T-helper 2 cell (primary cell): ENCODE measurements at places on chromosomes 7 and 10.

GRCh38 chr7:125934539-125934938, 1004.9 kb upstream of the POT1 start:
- DNase-seq = no peak

DNA sequence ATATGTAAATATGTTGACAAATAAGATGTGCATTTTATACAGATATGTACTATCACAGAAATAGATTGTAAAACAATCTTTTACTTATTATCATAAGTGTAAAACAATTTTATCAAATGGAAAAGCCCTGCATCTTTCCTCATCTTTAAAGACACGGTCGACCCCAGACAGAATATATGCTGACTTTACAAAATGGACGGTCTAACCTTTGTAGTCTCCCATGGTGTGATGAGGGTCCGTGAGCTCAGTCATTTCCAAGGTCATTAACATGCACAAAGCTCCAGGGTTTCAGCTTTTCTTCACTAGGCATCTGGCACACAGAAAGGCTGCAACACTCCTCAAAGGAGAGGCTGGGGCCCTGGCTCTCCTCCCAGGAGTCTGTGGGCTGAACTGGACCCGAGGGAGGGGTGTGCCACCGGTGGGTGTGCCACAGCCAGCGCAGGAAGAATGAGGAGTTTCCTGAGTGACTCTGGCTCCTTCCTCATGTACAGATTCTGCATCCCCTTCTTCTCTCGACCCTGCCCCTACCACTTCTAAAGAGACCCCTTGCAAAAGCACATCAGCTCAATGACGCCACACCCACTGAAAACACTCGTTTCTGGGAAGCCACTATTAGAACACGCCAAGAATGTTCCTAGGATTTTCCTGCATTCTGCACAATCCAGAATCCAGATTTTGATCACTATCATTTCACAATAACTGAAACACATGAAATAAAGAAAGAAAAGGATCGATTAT, 26.2 kb upstream of the ABLIM1 start:
- no peak for DNase-seq

GRCh38 chr7:96084881-96085553, 236.9 kb downstream of the SLC25A13 start:
- no peak for DNase-seq

- DNase-seq = no peak
Measured at GRCh38 chr10:60611291-60611747, 167.0 kb upstream of the CDK1 start.

- no peak for DNase-seq
Measured at GRCh38 chr10:30034433-30035137, 24.8 kb downstream of the JCAD start.

DNA sequence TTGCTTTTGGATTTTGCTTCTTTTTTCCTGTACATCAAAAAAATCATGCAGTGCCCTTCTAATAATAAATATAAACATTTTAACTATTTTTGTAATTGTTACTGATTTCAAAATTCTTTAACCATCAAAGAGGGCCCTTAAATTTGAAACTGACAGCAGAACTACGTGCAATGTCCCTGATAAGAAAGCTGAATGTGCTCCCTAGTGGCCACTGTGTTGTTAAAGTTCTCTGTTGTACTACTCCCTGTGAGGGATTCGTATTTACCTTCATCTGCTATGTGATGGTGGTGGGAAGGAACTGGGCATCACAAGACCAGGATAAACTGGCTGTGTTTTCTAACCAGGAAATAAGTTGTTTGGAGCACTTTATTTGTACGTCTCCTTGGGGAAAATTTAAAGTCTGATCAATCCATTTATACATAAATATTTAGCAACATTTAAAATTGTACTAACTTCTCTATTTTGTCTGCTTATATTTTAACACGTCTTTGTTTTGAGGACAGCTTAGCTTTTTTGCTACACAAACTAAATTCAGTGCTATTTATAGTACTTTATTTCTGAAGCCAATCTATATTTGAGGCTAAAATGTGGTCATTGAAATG, 322.4 kb downstream of the HGF start:
- no peak for DNase-seq

DNA sequence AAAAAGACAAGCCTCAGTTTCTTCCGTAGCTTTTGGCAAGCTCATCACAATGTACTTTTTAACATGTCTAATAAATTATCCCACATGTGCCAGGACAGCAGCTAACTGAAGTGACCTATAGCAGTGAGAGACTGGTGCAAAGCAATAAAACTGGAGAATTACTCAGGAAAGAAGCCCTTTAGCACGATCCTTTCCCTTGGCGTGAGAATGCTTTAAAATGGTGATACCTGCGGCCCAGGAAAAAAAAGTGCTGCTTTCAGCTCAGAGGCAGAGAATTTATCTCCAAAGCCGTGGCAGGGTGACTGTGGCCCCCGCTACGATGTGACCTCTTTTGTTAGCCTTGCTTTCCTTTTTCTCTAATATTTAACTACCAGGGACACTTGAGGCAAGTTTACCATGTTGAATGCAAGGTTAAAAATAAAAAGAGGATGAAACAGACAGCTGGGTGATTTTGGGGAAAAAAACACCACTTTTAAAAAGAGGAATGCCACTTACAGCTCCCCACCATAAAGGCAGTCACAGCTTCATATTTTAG, 184.0 kb downstream of the FANK1 start:
- DNase-seq = no peak

DNA sequence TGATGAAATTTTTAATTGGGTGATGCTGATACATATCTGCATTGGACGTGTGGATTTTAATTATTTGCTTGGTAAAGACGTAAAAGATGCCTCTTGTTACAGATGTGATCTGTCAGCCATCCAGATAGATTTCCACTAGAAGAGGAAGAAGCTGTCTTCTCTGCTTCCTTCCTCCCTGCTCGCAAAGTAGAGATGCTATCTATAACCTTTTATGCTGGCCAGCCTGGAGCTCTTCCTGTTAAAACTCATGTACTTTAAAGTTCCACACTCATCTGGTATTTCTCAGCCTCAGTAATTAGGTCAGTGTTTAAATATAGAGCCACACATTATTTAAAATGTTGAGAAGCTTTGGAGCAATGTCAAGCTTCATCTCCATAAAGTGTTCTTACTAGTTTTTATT, 51.2 kb upstream of the TMEM229A start:
- DNase-seq = no peak

DNA sequence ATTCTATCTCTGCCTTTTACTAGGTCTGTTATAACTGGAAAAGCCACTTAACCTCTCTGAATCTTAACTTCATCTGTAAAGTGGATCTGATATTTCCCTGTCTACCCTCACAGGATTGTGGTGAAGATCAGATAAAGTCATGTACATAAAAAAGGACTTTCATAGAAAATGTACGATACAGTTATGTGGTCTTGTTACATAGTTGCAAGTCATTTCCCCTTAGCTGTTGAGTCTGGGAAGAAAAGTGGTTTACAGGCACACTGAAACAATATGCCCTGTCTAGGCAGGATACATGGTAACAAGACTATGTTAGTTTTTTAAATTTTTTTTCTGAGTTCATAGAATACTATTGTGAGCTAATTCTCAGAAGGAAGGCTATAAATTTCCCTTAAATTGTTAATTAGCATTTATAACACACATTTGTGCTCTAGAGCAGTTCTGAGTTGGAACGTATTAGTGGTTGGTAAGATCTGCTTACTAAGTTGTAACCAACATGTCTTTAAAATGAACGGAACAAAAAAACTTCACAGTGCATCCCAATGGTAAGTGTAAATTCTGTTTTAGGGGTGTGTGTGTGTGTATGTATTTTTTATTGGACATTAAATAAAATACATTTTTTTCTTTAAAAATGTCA, 7.1 kb upstream of the GSTO1 start:
- DNase-seq = no peak

DNA sequence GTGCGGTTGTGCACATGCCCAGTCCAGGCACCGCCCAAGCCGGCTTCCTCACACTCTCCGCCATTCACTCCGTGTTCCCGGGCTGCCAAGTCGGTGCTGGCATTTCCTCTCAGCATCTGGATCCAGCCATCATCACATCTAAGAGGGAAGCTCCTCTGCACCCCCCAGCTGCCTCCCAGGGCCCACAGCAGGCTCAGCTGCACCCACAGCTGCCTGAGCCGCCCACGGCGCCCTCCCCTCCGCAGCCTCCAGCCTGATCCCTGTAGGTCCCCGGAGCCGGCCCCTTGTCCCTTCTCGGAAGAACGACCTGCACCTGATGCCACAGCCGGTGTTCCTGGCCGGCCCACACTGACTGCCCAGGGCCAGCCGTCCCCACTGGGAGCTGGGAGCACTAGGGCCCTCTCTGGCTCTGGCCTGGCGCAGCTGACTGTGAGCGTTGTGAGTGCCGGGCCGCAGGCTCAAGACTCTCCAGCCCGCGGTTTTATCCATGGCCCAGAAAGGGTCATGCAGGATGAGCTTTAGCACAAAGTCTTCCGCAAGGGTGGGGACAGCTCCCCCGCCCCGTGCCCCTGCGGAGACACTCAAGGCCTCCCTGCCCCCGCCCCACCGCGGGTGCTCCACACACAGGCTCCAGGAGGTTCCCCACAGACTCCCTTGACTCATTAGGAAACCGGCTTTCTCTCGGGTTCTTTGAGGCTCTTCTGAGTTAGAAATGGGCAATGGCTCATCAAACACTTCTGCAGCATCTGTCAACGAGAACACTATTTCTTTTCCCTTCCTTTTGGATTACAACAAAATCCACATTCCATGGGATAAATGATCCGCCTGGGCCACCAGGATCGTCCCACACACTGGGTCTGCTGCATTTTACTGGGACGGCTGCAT, 31.2 kb downstream of the CFAP46 start:
- no peak for DNase-seq
